ENCODE measurements at places on chromosomes 2 and 18. TPM values are rescaled to one million over a fixed set of nuclear protein-coding genes. Genes with fewer than 3 reads are reported as not detected.

SLC25A12 gene
- 17.9 TPM for total RNA-seq

- DNase-seq: no peak
These were observed 232.5 kb downstream of the MYT1L start for GRCh38 chr2:2098458-2099167.

- DNase-seq: no peak
These were observed 715 bp upstream of the MEMO1 start for GRCh38 chr2:32011485-32011960.

ANKRD30BL gene
- not detected for total RNA-seq

- no peak for DNase-seq
These were observed 2.1 kb downstream of the KCNG2 start for GRCh38 chr18:79799619-79800370.

EIF4E2 gene
- 104 TPM for total RNA-seq

GRCh38 chr2:191994749-191995148 is 147.9 kb upstream of the CAVIN2 start:
- DNase-seq: no peak

INHBB gene
- 0.98 TPM for total RNA-seq

SATB2 gene
- 219 TPM for total RNA-seq

ST6GAL2 gene
- total RNA-seq: 2.9 TPM
